Peyer's patch (tissue), 4 donors: ENCODE measurements at places on chromosomes 3 and 15. TPM values are rescaled to one million over a fixed set of nuclear protein-coding genes. Genes with fewer than 3 reads are reported as not detected.

GRCh38 chr3:178618197-178618596 is 82.0 kb downstream of the KCNMB2 start:
- no peak for DNase-seq
- H3K27me3 ChIP-seq: no peaks in the 10 kb centered on the region
- no peaks in the 10 kb centered on the region for H3K36me3 ChIP-seq
- H3K4me1 ChIP-seq: no peaks in the 10 kb centered on the region

- no peaks in the 10 kb centered on the region for H3K27me3 ChIP-seq
- no peaks in the 10 kb centered on the region for H3K36me3 ChIP-seq
- no peak overlapping the region for H3K4me3 ChIP-seq
Observed at GRCh38 chr15:57298204-57298603, 78.1 kb upstream of the CGNL1 start.

- no peak overlapping the region for H3K4me3 ChIP-seq
- no peak overlapping the region for H3K27ac ChIP-seq
- H3K4me1 ChIP-seq: peaks cover 13% of the 10 kb centered on the region
- DNase-seq: no peak
Observed at GRCh38 chr15:65050270-65050669, 5.1 kb downstream of the SLC51B start.

GRCh38 chr15:25238126-25238525 is 200.7 kb downstream of the UBE3A start:
- no peaks in the 10 kb centered on the region for H3K27me3 ChIP-seq
- no peaks in the 10 kb centered on the region for H3K4me1 ChIP-seq
- H3K36me3 ChIP-seq: no peaks in the 10 kb centered on the region
- DNase-seq: no peak

DNA sequence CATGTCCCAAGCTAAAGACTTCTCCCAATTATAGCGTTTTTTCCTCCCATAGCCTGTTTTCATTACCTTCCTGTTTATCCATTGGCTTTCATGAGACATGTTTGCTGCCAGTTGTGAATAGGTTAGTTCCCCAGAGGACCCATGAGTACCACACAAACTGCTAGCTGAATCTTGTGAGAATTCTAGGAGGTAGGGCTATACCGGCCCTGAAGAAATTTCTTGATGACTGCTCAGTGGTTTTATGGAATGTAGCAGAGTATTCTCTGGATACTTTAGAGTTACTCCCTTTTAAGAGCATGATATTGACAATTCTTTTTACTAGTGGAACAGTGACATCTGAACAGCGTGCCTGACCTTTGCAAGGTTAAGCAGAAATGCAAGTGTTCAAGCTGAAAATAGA is 210.4 kb downstream of the MCTP2 start:
- H3K36me3 ChIP-seq: no peaks in the 10 kb centered on the region
- H3K27ac ChIP-seq: no peak overlapping the region
- H3K27me3 ChIP-seq: no peaks in the 10 kb centered on the region
- H3K4me1 ChIP-seq: no peaks in the 10 kb centered on the region

DNA sequence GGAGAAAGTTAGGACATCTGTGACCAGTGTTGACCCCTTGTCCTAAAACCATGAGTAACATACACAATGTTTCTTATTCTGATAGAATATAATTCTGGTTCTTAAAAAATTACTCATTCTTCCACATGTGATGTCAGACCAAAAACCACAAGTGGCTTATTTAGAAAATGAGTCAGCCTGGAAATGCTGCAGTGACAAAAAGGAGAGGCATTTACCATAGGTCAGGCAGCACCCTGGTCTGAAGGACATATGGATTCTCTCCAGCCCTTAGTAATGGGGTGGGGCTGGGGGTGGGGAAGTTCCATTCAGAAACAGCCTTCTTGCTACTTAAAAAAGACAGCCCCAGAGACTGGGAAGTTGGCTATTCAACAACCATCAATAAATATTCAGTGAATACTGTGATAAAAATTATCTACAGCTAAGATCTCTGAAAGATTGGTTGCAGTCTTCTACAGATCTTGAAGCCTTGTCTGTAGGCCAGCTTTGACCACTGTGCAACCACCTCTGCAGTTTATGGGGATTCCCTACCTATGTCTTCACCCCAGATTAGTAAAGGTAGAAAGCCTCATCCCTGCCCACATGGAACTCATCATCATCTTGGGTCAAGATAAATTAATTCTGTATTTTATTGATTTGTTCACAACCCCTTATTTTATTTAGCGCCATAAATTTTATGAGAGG is 34.9 kb upstream of the TIMP4 start:
- no peaks in the 10 kb centered on the region for H3K27me3 ChIP-seq
- DNase-seq: peak; percentile 79
- H3K4me1 ChIP-seq: peaks cover 28% of the 10 kb centered on the region
- no peaks in the 10 kb centered on the region for H3K36me3 ChIP-seq
- no peak overlapping the region for H3K4me3 ChIP-seq
- H3K27ac ChIP-seq: peak overlapping the region; percentile 67

The ITPKA gene
- 95.1 TPM for total RNA-seq

The MDFIC2 gene
- total RNA-seq: not detected

- no peaks in the 10 kb centered on the region for H3K36me3 ChIP-seq
- no peak overlapping the region for H3K27ac ChIP-seq
- no peaks in the 10 kb centered on the region for H3K4me1 ChIP-seq
- no peaks in the 10 kb centered on the region for H3K27me3 ChIP-seq
Observed at GRCh38 chr15:80844011-80844732, 65.0 kb downstream of the CEMIP start.
